ENCODE measurements at places on chromosomes 12 and 14.

DNA sequence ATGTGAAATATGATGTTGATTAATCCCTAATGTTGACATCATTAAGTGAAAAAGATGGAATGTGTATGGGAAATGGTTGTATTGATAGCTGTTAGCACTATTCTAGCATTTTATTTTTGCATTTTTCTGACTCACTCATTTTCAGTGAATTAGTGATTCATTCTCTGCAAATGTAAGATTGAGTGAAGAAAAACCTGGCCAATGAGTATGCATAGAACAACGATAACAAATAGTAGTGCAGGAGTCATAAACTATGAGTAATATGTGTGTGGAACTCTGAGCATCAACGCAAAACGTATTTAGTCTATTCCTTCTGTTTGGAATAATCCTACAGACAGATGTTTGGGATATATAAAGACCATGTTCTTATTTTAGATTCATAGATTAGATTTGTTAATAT lies 76.3 kb upstream of the RTL1 start:
- DNase-seq = no peak

GRCh38 chr14:97976861-97977260 lies 1179.7 kb downstream of the VRK1 start:
- no peak for DNase-seq

DNA sequence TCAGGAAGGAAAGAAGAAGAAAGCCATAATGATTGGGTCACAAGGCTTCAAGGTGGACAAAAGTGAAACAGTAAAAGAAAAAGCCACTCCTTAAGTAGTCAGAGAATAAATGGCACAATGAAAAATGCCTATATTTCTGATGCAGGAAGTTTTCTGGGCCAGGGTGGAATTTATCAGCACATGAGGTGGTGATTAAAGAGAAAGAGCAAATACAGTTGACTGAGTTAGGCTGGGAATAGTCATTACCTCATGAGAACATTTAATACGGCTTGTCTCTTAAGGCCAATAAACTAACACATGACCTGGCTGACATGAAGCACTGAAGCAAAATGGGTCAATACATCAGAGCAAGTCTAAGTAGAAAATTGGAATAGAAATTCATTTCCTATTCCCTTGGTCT lies 499.7 kb downstream of the TMTC2 start:
- DNase-seq = no peak

GRCh38 chr12:71011261-71011660 lies 90.7 kb upstream of the PTPRR start:
- no peak for DNase-seq

- no peak for DNase-seq
These were observed 58.0 kb downstream of the ATF7 start for GRCh38 chr12:53567961-53568808.

GRCh38 chr12:112236386-112236785 lies 111.0 kb downstream of the TRAFD1 start:
- no peak for DNase-seq

DNA sequence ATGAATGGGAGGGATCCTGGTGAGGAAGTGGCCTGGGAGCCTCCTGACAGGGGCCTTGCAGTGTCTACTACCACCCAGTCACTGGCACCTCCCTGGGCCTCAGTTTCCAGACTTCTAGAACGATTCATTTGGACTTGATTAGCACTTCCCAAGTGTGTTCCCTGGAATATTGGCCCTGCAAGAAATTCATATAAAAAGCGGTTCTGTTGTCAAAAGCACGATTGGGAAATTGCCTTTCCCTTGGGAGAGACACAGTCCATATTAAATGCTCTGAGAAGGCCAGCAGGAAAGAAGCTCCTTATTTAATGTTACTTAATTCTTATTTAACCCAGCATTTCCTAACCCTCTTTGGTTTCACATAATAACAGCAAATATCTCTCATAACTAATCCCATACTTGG lies 61.9 kb downstream of the DRAM1 start:
- no peak for DNase-seq

Data from kidney epithelial cell (primary cell).